H1 (cell line): ENCODE measurements at places on chromosomes 2 and 18. TPM values are rescaled to one million over a fixed set of nuclear protein-coding genes. Genes with fewer than 3 reads are reported as not detected.

GRCh38 chr2:37472959-37473358, 128.5 kb downstream of the QPCT start:
- DNase-seq: no peak

SERPINB11 gene
- total RNA-seq: not detected in 2 replicates

GRCh38 chr2:9975805-9976447, 24.4 kb downstream of the GRHL1 start:
- no peak for DNase-seq

DNA sequence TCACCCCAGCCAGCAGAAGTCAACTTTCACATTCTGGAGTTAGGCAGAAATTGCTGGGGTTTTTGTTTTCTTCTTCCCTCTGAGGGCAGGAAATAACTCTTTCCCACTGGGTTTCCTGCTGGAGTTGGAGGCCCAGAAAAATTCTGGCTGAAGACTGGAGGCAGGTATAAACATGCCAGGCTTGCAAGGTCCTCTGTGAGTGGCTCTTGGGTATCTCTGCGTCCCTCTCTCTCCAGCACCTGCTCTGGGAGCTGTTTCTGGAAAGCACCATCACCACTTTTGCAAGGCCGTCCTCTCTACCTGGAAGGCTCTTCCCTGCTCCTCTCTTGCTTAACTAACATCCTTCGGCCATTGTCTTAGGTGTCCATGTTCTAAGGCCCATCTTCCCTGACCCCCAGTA, 91.0 kb downstream of the MCFD2 start:
- no peak for DNase-seq

GRCh38 chr2:196333397-196333796, 162.0 kb upstream of the STK17B start:
- DNase-seq: no peak

BOK gene
- 33.7 and 34.7 TPM in 2 replicates for total RNA-seq

DNA sequence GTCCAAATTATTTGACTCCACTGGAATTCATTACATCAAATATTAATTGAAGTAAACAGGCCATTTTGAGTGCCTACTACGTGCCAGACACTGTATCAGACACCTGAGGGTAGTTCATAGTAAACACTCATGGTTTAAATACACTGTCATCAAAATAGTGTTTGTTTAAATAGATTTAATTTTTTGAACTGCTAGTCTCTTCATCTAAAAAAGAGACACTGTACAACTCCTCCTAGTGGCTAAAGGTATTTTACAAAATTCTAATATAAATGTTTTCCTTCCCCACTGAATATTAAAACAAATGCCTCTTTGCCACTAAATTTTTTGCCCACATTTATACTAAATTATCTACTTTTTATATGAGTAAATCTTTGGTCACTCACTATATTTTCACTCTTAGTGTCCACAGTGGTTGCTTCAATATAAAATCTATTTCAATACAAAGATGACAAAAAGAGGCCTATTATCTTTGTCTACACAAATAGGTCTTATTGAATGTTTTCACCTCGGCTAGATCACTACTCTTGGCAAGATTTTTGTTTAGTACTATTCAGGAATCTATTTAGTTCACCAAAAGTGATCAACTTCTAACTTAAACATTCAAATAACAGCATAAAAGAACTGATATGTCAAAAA, 122.1 kb downstream of the TMEM247 start:
- no peak for DNase-seq

DNA sequence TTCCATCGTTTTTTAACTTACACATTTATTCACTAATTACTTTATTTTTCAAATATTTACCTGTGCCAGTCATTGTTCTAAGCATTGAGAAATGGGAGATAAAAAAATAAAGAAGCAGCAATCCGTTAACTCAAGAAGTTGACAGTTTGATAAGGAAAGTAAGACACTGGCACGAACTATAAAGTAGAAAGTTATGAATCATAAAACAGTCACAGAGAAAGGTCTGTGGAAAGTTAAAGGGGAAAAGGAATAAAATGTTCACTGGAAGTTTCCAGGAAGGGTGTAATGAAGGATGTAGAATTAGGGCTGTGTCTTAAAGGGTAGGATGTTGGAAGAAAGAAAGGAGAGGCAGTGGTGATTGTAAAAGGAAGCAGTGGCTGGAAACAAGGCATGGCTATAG, 118.9 kb downstream of the RDH14 start:
- no peak for DNase-seq

GRCh38 chr2:10132043-10132575, 9.6 kb downstream of the RRM2 start:
- DNase-seq: no peak

GRCh38 chr2:144163592-144163991, 356.3 kb downstream of the ZEB2 start:
- DNase-seq: no peak

CMPK2 gene
- total RNA-seq: 0.28 and 0.31 TPM in 2 replicates
